ENCODE measurements at places on chromosomes 12 and 14.

GRCh38 chr14:34794941-34795340, 80.2 kb downstream of the BAZ1A start:
- DNase-seq = no peak

DNA sequence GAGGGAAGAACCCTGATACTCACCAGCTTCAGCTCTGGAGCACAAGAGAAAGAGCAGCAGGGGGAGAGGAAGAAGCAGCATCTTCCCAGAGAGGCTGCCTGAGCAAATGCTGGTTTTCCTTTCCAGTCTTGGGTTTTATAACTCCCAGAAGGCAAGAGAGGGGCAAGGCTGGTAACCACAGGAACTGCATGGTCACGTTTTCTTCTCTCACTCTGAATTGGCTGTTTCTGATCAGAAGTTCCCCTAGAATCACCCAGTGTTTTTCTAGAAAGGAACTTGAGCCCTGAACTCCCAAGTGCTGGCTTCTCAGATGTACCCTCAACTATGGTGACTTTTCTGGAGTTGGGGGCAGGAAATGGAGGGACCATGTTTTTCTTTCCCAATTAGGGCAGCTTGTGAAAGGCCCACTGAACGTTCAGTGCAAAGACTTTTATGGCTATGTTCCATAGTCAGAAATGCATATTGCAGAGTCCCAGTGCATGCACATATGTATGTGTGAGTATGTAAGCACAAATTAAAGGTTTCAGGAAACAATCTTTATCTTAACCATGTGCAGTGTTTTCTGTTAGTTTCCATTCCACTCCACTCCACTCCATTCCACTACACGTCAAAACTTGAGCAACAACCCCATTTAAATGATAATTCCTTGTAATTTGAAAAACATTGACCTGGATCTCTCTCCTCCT, at the start of gene CMA1:
CMA1 (minus strand) TSS at position 111 of the 686 bp plus-strand sequence; CDS start at position 81, 30 bp downstream.
- DNase-seq = no peak

DNA sequence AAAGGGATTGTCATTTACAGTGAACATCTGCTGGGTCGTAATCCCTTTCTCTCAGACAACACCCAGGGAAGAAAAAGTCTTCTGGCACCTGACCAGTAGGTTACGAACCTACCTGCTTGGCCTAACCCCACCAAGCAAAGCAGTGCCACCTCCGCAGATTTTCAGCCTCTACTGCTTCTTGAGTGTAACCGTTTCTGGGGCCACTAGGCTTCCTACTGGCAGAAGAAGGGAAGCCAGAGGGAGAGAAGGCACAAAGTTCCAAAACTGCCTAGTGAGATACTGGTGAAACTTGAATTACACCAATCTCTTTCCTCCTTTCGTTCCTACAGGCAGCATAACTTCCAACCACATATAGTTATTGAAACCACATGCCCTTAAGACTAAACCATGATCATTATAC, 383.6 kb downstream of the BCAT1 start:
- DNase-seq = no peak

- DNase-seq = no peak
Measured at GRCh38 chr12:4174417-4174816, 99.1 kb upstream of the CCND2 start.

GRCh38 chr14:69605738-69606137, 5.7 kb upstream of the SUSD6 start:
- DNase-seq = no peak
